Inflammatory macrophage treated with lipopolysaccharide for 1 hour (primary cell): ENCODE measurements at places on chromosomes 13 and 19.

GRCh38 chr13:51786425-51787265 is 17.3 kb downstream of the DHRS12 start:
- peak; percentile 6 for DNase-seq

GRCh38 chr19:4144666-4145249 is 8.7 kb upstream of the CREB3L3 start:
- peak; percentile 34 for DNase-seq

DNA sequence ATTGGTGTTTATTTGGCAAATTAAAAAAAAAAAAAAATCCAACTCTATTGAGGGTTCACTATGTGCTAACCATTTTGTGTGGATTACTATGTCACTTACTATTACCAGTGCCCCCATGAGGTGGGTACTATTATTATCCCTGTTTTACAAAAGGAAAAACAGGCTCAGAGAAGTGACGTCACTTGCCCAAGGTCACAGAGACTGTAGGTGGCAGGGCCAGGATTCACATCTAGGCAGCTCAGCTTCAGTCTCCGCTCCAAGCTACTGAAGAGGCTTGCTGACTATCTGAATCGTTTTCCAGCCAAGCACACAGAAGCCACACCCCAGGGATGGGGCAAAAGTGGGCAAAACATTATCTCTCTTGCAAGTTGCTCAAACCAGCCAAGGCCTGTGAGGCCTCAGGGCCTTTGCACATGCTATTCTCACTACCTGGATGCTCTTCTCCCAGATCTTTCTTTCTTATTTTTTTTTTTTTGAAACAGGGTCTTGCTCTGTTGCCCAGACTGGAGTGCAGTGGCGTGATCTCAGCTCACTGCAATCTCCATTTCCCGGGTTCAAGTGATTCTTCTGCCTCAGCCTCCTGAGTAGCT is 4.8 kb upstream of the ANGPTL8 start:
- no peak for DNase-seq

GRCh38 chr13:110447058-110447511 is 114.4 kb downstream of the RAB20 start:
- peak; percentile 79 for DNase-seq

GRCh38 chr19:11196406-11197287 is 698 bp downstream of the KANK2 start:
- DNase-seq, result no peak

- peak; percentile 90 for DNase-seq
Observed at GRCh38 chr19:46574533-46574932, 26.6 kb upstream of the CALM3 start.

GRCh38 chr19:3459089-3459881 is 21.0 kb downstream of the SMIM24 start:
- DNase-seq, result no peak

- no peak for DNase-seq
Observed at GRCh38 chr13:101218484-101218883, 197.8 kb downstream of the NALCN start.

DNA sequence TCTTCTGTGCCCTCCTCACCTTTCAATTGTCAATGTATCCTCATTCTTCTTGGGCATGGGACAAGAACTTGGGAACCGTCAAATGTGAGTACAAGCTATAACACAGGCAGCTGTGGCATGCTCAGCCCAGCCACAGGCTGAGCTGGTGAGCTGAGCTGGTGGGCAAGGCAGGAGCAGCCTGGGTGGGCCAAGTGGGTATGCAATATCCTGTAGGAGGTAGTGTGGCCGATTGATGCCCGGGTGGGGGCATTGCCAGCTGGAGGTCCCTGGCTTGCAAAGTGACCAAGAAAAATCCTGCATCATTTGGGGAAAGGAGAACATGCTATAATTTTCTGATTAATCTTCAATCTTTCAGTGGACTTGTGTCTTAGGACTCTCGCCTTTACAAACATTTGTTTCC is 507.2 kb upstream of the SLC10A2 start:
- DNase-seq, result no peak

- DNase-seq, result no peak
Observed at GRCh38 chr13:78662467-78662866, 3.5 kb upstream of the OBI1 start.

DNA sequence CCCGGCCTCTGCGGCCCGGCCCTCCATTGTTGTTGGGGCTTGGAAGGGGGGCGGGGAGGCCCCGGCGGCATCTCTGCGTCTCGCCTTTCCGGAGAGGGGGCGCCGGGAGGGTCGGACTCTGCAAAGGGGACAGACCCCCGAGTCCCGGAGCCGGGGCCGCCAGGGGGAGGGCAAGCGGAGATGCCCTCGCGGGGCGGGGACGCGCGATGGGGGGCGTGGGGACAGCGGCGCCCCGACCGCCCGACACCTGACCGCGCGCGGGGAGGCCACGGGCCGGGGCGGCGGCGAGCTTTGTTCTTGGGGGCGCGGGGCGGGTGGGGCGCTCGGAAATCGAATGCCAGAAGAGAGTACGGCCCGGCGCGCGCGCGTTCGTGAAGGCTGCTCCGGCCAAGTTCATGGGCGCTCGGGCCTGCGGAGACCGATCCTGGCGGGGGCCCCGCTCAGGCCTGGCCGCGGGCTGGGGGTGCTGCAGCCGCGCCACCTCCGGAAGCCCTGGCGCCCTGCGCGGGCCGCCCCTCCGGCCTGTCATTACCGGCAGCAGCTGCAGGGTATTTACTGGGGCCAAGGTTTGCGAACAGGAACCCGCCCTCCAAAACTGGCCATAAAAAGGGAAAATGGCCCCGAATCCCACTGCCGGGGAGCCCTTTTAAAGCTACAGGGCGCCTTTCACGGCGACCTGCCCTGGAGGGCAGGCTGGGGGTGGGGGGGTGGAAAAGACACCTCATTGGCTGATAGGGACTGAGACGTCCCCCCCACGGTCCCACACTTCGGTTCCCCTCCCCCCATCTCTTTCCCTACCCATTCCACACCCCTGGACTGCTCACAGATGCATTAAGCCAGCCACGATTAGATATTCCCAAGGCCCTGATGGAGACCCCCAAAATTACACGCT is 11.1 kb upstream of the NANOS3 start:
- no peak for DNase-seq

- DNase-seq, result no peak
Observed at GRCh38 chr19:13610039-13610691, 103.9 kb upstream of the CACNA1A start.

DNA sequence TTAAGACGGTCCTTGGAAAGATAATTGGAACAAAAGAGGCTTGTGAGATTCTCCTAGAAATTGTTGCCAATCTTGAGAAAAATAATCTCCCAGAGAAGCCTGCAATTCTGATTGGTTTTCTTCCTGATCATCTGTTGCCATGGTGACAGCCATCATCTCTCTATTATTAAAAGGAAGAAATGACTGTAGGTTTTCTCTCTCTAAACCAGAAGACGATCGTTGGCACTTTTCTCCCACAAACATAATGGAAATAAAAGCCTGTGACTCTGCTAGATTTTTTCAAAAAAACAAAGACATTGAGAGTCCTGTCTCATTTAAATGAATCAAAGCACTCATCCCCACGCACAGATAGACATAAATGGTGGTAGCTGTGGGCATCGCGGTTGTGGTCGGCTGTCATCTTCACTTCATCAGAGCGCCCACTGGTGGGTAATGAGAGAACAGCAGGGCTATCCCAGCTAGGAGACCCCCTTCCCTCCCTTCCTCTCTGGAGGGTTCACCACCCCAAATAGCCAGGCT is 21.7 kb upstream of the CALM3 start:
- no peak for DNase-seq

- DNase-seq, result no peak
Observed at GRCh38 chr19:11208561-11209471, 11.5 kb upstream of the KANK2 start.

- DNase-seq, result no peak
Observed at GRCh38 chr19:49196527-49197240, 39.1 kb downstream of the TRPM4 start.

DNA sequence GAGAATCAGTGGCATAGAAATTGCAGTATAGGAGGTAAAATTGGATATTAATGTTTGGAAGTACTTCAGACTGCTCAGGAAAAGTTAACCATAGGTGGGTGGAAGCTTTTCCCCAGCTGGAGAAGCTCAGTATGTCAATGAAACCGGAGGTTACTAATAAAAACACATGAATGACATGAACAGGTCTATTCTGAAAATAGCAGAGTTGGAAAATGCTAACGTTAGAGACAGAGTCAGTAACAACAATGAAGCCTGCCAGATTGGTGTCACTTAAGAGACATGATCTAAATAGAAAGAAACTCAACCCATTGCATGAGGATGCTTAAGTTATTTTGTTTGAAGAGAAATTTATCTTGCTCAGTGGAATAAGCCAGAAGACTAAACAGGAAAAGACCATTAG is 364.5 kb downstream of the DNAJC15 start:
- no peak for DNase-seq

DNA sequence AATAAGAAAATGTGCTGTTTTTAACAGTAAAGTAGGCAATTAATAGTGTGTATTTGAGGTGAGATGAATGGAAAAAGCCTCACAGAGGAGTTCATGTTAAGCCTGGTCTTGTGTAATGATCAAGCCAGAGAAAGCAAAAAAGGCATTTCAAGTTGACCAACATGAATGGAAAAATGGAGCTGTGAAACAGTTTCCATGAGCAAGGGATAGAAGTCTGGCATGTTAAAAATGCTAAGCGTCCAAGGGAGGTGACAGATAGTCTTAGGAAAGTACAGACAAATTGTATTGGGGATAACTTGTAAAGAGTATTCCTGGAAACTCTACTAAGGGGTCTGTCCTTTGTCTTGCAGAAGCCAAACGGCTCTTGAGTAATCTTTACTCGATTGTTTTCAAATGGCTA is 506.8 kb upstream of the ATXN8OS start:
- DNase-seq, result no peak

DNA sequence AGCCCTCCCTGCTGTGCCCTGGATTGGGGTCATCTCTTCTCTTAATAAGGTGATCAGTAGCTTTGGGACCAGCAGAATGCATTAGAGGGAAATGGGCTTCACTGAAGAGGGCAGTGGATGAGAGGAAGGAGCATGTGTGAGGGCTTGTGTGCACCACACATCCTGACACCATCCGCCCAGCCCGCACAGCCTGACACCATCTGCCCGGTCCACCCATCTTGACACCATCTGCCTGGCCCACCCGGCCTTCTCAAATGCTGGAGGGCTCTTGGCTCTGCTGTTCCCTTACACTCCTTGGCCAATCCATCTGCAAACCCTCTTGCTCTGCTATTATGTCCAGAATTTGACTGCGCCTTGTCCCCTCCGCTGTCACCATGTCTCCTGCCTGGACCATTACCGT is 41.8 kb downstream of the BICRA start:
- no peak for DNase-seq

DNA sequence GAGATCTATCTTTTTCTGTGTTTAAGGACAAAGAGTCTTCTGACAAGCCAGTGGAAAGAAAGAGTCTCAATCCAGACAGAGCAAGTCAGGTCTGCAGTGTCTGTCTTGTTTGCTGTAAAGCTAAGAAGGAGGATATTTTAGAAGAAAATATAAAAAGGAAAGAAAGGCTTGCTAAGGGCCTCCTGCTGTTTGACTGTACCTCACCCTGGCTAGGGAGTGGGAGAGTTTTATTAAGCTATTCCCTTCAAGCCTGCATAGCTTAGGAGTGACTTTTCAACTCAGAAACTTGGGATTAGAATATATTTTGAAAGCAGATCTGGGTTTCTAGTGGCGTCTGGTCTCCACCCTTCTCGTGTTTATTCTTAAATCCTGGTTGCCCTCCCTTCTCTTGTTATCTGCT is 460.0 kb downstream of the COG6 start:
- no peak for DNase-seq
